ENCODE measurements at places on chromosomes 6 and 20.
A peak's percentile ranks its signal among the peaks of the same experiment; 100 is the strongest.

- DNase-seq, result peak; percentile 53
Measured at GRCh38 chr6:43771210-43771857, 1.3 kb downstream of the VEGFA start.

DNA sequence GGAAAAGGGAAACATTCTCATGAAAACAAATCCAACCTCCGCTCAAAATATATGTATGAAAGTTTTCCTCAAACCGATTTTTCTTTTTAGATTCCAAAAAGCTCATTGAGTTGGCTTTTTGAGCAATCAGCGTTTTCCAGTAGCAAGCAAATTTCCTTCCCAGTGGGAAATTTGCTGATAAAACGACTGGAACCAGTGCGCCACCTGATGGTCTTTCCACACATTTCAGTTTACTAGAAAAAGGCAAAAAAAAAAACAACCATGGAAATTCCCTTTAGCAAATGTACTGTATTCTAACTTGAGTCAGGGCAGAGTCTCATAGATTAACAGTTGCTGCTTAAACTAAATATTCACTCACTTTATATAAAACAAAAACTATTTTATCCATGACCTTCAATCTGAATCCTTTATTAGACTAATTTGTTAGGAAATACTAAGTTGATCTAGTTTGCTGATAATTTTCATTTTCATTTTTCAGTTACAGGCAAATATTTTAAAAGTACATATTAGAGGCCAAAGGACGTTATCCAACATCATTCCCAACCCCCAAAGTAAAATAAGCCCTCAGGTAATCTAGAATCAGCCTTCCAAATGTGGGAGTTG, 271.5 kb downstream of the FOXA2 start:
- DNase-seq, result peak; percentile 12

- DNase-seq, result no peak
Measured at GRCh38 chr6:16947375-16948015, 154.4 kb upstream of the STMND1 start.

DNA sequence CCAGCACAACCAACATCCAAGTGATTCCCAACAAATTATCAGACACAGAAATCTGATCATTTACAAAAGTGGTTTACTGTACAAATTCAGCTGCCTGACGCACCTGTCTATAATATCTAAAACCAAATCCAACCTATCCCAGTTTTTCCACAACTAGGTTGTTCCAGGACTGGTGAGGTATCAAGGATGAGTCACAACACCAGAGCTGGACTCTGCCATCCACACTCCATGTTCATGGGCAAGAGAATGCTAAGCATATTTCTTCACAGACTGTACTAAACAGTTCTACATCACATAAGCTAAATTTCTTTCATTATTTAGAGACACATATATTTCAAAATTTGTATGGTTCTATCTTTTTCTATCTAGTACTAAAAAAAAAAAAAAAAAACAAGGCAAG, 141.6 kb downstream of the BTBD9 start:
- DNase-seq, result no peak

GRCh38 chr6:131068165-131068564, 5.1 kb upstream of the EPB41L2 start:
- no peak for DNase-seq

DNA sequence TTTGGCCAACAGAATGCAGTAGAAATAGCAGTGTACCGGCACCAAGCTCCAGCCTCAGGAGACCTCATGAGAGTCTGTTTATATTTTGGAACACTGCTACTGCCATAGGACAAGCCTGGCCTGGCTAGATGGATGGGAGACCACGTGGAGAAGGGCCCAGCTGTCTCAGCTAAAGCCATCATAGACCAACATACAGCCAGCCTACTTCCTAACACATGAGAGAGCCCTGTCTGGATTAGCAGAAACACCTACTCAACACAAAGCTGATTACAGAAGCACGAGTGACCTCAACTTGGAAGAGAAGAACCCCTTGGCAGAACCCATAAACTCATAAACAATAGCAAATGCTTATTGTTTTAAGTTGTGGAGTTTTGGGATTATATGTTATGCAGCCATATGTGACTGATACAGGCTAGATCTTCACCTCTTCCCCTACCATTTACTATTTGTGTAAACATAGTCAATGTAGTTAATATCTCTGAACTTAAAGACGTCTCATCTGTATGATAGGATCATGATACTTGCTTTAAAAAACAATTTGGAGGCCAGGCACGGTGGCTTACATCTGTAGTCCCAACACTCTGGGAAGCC, 199.4 kb upstream of the ZNF217 start:
- no peak for DNase-seq

GRCh38 chr20:11287126-11287525, 613.3 kb upstream of the JAG1 start:
- no peak for DNase-seq

DNA sequence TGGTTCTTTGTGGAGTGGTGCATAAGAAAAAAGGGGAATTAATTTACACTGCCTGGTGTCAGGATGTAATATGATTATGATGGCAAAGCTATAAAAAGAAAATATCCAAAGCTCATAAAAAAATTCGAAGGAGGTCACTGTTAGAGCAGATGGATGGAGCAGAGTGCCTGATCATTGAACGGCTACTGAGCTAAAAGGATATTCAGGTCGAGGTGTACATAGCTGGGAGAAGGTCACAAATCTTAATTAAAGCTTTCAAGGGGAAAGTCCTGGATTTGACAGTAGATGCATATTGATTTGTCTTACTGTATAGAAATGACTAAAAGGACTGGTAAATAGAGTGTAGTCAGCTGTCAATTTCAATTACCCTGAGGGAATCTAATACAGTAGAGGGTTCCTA, 84.4 kb downstream of the PKIB start:
- no peak for DNase-seq

- no peak for DNase-seq
Measured at GRCh38 chr20:31992086-31992485, 18.2 kb upstream of the CCM2L start.

- no peak for DNase-seq
Measured at GRCh38 chr6:145206247-145206907, 528.9 kb downstream of the EPM2A start.

- no peak for DNase-seq
Measured at GRCh38 chr20:16135630-16136029, 437.6 kb downstream of the KIF16B start.

DNA sequence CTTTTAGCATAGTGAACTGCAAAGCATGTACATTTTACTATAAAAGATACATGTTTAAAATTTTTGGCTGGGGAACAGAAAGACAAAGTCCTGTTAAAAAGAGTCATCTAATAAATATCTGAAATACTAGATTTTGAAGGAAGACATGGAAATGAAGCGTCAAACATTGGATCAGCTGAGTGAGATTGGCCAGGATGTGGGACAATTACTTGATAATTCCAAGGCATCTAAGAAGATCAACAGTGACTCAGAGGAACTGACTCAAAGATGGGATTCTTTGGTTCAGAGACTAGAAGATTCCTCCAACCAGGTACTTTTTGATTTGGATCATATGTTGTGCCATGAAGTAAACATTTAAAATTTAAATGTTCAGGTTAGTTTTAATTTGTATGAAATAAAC, 162.3 kb downstream of the UTRN start:
- no peak for DNase-seq

DNA sequence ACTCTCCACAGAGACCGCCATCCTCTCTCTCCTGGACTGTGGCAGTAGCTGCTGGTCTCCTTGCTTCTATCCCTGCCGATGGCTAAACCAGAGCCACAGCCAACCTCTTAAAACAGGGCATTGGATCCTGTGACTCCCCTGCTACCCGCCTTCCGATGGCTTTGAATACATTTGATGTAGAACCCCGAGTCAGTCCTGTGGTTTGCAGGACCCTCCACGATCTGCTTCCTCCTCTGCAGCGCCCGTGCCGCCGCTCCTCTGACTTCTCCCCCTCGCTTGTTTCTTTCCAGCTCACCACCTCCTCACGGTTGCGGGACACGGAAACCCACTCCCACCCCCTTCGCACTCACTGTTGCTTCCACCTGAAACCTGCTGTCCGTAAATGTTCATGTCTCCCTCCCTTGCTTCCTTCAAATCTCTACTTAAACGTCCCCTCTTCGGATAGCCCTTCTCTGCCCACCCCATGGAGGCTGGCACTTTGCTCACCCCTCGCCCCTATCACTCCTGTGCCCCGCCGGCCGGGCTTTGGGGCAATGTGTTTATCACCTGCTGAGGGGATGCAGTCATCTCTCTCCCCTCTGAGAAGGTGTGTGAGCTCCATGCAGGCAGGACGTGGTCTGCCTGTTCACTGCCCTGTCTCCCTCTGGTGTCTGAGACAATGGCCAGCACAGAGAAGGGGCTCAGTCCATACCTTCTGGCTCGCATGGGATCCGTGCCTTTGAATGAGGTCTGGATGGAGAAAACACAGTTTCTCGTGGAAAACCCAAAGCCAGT, 67.8 kb downstream of the GFOD1 start:
- DNase-seq, result no peak

DNA sequence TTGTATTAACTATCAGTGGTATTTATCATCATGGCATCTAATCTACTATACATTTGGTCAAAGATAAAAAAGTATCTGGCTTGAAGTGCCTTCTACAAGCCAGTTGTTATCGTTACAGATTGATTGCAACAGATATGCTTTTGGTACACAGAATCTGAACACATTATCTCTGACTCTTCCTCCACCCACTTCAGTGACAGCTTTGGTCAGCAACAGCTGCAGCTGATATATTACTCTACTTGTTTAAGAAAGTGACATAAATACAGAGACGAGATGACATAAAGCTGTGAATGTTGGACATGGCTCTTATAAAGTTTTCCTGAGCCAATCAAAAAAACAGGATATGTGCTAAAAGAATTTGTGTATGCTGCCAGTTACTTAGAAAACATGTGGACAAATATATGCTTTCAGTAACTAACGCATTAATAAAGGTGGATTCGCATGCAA, 77.6 kb downstream of the HIVEP2 start:
- no peak for DNase-seq

- DNase-seq, result no peak
Measured at GRCh38 chr20:20815711-20816455, 103.4 kb upstream of the RALGAPA2 start.

- DNase-seq, result no peak
Measured at GRCh38 chr20:45218124-45218523, 3.0 kb upstream of the SEMG2 start.

- DNase-seq, result no peak
Measured at GRCh38 chr6:35453236-35453635, 1.1 kb downstream of the FANCE start.

DNA sequence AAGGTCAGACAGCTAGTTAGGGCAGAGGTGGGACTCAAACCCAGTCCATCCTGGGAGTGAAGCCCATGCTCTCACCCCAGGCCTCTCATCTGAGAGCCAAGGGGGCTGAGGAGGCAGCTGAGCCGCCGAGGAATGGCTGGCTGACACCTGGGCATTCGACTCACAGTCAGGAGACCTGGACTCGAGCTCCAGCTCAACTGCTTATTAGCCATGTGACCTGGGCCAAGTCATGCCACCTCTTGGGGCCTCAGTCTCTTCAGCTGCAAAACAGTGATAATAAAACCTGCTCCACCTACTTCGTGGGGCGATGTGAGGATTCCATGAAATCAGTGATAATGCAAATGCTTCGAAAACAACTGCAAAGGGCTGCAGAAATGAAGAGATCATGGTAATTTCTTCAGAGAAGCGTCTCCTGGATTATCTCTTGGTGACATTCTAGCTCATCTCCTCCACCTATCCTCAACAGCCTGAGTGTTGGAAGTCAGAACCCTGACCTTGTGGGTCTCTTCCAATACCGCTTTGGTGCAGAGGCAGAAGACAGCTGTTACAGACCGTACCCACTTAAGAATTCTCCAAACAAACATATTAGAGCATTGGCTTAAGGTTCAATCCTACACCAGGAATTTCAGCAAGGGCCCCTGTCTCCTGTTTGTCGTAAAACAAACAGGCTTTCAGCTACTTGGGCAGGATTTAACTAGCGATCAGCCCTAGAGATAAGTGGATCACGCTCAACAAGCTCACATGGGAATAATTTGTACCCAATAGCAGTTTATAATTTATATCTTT, 60.0 kb upstream of the PIM1 start:
- no peak for DNase-seq

DNA sequence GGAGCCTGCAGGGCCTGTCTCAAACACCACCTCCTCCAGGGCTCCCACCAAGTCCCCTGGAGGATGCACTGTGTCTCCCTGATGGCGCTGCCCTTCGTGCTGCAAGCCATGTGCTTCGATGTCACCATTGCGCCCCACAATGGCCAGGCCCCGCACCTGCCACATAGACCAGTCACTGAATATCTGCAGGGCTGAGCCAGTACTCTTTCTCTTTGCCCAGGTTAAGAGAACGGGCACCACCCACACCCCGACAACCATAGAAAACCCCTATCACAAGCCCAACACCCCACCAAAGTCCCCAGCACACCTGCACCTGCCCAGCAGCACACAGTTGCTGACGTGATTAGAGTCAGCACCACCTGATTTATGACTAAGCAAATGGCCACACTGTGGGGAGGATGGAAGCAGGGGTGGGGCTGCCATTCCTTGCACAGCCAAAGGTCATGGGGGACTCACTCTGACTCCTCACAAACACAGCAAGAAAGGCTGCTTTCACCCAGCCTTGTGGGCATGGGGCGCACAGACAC, 104.3 kb downstream of the SLC23A2 start:
- DNase-seq, result no peak

- DNase-seq, result no peak
Measured at GRCh38 chr20:36543184-36544133, 2.1 kb downstream of the MYL9 start.

DNA sequence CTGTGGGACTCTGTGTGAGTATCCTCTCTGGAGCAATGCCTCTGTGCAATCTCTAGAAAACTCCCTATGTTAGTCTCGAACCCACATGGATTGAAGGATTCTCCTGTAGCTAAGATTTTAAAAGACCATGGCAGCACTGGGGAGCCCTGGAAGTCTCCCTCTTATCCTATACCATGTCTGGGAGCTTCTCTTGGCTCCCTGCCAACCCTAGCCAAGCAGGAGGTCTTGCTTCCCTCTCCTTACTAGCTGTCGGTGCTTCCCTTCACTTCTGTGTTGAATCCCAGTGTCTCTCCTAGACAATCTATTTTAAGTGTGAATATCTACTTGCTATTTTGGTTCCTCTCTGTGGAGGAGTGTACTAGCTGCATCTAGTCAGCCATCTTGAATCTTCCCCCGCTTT, 118.8 kb upstream of the NRN1 start:
- no peak for DNase-seq

- DNase-seq, result no peak
Measured at GRCh38 chr6:55916188-55916587, 40.8 kb upstream of the BMP5 start.

GRCh38 chr20:38157635-38158495, 7.2 kb downstream of the TGM2 start:
- no peak for DNase-seq

DNA sequence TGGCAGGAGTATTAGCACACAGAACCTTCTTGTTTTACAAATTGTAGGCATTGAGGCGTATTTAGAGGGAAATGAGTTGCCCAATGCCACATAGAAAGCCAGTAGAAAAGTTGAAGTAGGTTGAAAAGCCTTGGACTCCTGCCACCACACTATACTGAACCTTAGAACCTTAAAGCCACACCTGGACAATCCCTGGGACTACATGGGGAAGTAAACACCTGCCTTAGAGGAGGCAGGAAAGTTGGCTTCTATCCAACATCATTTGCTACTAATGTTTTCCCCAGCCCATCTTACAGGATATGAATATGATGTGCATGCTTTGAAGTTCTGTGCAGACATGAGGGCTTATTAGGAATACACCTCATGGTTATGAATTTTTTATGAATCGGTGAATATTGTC, 5.3 kb upstream of the EPPIN start:
- no peak for DNase-seq
